ENCODE measurements at places on chromosomes 3 and 15.

GRCh38 chr15:38874464-38874863 lies 309.9 kb upstream of the RASGRP1 start:
- no peaks in the 10 kb centered on the region for H3K36me3 ChIP-seq
- DNase-seq, result no peak
- no peaks in the 10 kb centered on the region for H3K4me1 ChIP-seq

DNA sequence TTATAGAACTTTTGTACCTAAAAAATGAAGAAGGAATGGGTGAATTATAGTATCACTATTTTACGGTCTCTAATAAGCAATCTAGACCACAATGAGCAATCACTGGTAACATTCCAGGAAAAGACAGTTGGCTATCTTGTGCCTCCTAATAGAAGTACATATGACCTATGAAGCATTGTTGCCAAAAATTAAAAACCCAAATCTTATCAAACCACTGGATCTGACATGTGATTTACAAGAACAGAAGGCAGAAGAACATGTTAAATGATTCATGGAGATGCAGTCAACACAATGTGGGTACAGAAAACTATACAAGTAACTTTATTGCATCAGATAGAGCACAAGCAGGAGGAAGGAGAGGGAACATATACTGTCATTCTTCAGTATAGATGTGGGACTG lies 14.5 kb upstream of the HYKK start:
- H3K27me3 ChIP-seq, result no peaks in the 10 kb centered on the region
- peaks cover 5% of the 10 kb centered on the region for H3K36me3 ChIP-seq
- no peak for DNase-seq
- H3K27ac ChIP-seq, result no peak overlapping the region

DNA sequence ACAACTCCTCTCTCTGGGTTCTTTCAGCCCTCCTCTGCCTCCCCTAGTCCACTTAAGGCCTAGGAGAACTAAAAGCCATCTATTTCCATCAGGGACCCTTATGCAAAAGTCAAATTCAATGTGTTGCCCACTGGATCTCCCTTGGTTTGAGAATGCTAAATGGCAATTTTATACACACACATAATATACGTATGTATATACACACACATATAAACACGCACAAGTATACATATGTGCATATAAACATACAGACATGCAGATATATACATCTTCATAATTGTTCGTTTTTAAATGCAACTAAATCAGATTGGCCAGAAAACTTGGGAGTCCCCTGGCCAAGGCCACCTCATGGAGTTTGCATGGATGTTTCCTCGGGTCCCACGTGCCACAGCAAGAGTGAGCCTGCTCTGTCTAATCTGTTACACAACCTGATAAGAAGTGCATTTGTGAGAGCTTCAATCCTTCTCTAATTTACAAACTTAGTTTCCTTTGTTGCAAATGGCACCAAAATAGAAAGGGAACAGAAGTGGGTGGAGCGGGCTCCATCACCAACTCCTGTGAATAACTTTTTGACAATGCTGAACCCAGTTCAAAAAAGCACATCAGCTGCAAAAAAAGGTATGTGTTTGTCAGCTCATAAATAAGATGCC lies 84.2 kb downstream of the FOXP1 start:
- H3K4me1 ChIP-seq, result peaks cover 46% of the 10 kb centered on the region
- peak overlapping the region; percentile 60 for H3K27ac ChIP-seq
- no peak for DNase-seq
- H3K27me3 ChIP-seq, result no peaks in the 10 kb centered on the region
- H3K4me3 ChIP-seq, result peak overlapping the region; percentile 31
- H3K36me3 ChIP-seq, result no peaks in the 10 kb centered on the region

GRCh38 chr3:100719136-100719535 lies 9.8 kb downstream of the TFG start:
- no peak for DNase-seq
- no peak overlapping the region for H3K4me3 ChIP-seq
- H3K27ac ChIP-seq, result no peak overlapping the region
- no peaks in the 10 kb centered on the region for H3K27me3 ChIP-seq

GRCh38 chr3:141170678-141171295 lies 60.8 kb upstream of the PXYLP1 start:
- H3K4me1 ChIP-seq, result no peaks in the 10 kb centered on the region
- peaks cover 43% of the 10 kb centered on the region for H3K27me3 ChIP-seq
- no peak overlapping the region for H3K4me3 ChIP-seq
- H3K27ac ChIP-seq, result no peak overlapping the region
- no peak for DNase-seq

- no peak overlapping the region for H3K4me3 ChIP-seq
- peaks cover 2% of the 10 kb centered on the region for H3K36me3 ChIP-seq
- DNase-seq, result no peak
- H3K27me3 ChIP-seq, result no peaks in the 10 kb centered on the region
- no peak overlapping the region for H3K27ac ChIP-seq
Measured at GRCh38 chr3:109927161-109927560, 589.8 kb upstream of the DPPA4 start.

GRCh38 chr3:35968043-35968622 lies 328.8 kb downstream of the ARPP21 start:
- DNase-seq, result no peak
- no peak overlapping the region for H3K27ac ChIP-seq
- H3K27me3 ChIP-seq, result no peaks in the 10 kb centered on the region

DNA sequence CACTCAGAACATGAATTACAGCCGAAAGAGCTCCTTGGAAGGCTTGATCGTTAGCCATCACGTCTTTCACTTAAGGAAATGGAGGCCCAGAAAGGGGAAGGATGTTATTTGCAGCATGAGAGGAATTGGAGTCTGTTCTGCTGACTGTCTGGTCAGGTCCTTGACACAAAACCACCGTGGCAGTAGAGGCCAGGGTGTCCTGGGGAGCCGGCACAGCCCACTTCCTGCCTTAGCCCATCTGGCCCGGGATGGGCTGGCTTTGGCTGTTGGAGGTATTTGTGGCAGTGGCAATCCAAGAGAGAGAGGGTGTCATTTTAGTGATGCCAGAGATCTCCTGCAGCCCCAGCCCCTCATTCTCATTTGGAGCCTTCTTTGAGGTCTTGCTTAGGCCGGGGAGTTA lies 37.4 kb downstream of the ST6GAL1 start:
- H3K27ac ChIP-seq, result peak overlapping the region; percentile 41
- peaks cover 26% of the 10 kb centered on the region for H3K4me1 ChIP-seq
- no peak overlapping the region for H3K4me3 ChIP-seq
- H3K36me3 ChIP-seq, result peaks cover 3% of the 10 kb centered on the region

GRCh38 chr3:18853269-18853668 lies 295.0 kb upstream of the KCNH8 start:
- DNase-seq, result no peak
- peaks cover 12% of the 10 kb centered on the region for H3K27me3 ChIP-seq
- no peaks in the 10 kb centered on the region for H3K36me3 ChIP-seq
